MG63 (cell line): ENCODE measurements at places on chromosomes 3 and 15. TPM values are rescaled to one million over a fixed set of nuclear protein-coding genes. Genes with fewer than 3 reads are reported as not detected.

Gene RYR3
- not detected in 2 replicates for total RNA-seq

Gene PAK6
- 3.9 TPM in 1 of 2 replicates, not detected in the other for total RNA-seq

Gene CYP11A1
- 0.30 and 6.3 TPM in 2 replicates for total RNA-seq

Gene ADAMTS9
- total RNA-seq, result not detected in 2 replicates

Gene GXYLT2
- total RNA-seq, result 0.81 and 0.89 TPM in 2 replicates

Gene ISLR
- not detected in 2 replicates for total RNA-seq

Gene LMAN1L
- total RNA-seq, result not detected in 2 replicates

Gene GOLGA8Q
- 0.43 TPM in 1 of 2 replicates, not detected in the other for total RNA-seq

Gene REC114
- total RNA-seq, result not detected in 2 replicates

Gene TNIK
- total RNA-seq, result 0.07 TPM in 2 replicates
